ENCODE measurements at places on chromosomes 7 and 10.

GRCh38 chr10:33055625-33056024 is 97.6 kb upstream of the ITGB1 start:
- H3K36me3 ChIP-seq = no peaks in the 10 kb centered on the region
- no peak for DNase-seq

DNA sequence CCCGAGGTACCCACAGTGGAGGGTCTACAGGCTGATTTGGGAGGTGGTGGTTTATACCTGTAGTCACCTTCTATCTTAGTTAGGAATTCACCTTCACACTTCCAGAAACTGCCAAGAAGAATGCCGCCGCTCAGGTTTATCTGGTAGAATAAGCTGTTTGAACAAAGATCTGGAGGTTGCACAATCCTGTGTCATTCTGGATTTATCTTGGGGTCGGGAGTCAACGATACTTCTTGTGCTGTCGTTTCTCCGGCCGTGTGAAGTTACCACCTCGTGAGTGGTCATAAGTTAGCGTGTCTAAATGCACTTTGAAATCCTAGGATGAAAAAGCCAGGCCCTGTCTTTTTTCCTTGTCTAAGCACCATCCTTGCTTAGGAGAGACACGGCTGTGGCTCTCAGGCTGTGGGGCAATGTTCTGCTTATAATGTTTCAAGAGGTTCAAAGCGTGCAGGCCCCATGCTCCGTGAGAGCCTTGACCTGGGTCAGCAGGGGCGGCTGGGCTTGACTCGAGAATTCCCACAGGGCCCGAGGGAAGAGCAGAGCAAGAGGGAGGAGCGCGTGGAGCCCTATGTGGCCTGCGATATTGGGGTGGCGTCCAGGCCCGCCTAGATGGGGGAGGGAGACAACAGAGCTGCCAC is 35.5 kb downstream of the GRIFIN start:
- peaks cover 28% of the 10 kb centered on the region for H3K4me1 ChIP-seq
- H3K27ac ChIP-seq = peak overlapping the region; percentile 99
- DNase-seq = peak; percentile 94
- no peaks in the 10 kb centered on the region for H3K27me3 ChIP-seq

DNA sequence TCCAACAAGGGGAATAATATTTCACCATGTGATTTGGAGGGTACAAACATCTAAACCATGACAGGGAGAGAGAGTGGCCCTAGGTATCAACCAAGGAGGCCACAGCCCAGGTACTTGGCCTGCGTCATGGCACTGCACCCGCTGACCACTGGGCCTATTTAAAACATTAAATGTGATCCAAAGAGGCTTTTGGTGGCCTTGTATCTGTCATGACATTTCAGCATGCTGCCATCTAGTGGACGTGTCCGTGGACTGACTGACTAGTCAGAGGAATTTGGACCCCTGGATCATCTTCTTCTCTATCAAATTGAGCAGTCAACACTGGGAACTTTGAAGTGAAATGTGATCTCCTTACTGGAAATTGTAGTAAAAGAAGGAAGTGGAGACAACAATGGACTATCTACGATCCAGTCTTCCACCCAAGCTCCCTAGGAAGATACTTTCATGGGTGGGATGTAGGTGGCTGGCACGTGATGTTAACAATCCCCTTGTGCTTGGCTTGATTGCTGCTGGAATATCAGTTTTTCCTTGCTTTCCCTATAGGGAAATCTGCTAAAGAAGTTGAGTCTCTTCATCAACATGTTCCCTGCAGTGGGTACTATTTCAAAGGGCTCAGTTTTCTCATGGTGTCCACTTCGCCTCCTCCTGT is 24.6 kb upstream of the ITGA8 start:
- H3K27ac ChIP-seq = no peak overlapping the region
- no peak for DNase-seq
- H3K27me3 ChIP-seq = no peaks in the 10 kb centered on the region
- H3K36me3 ChIP-seq = no peaks in the 10 kb centered on the region
- H3K4me3 ChIP-seq = no peak overlapping the region
- no peaks in the 10 kb centered on the region for H3K4me1 ChIP-seq

- H3K27me3 ChIP-seq = no peaks in the 10 kb centered on the region
- H3K27ac ChIP-seq = no peak overlapping the region
- no peak overlapping the region for H3K4me3 ChIP-seq
- no peak for DNase-seq
- H3K4me1 ChIP-seq = no peaks in the 10 kb centered on the region
- no peaks in the 10 kb centered on the region for H3K36me3 ChIP-seq
Measured at GRCh38 chr7:153406486-153406872, 645.7 kb upstream of the DPP6 start.

GRCh38 chr10:14605231-14605925 is 169.3 kb downstream of the FAM107B start:
- H3K36me3 ChIP-seq = no peaks in the 10 kb centered on the region
- DNase-seq = no peak
- no peaks in the 10 kb centered on the region for H3K27me3 ChIP-seq
- H3K4me1 ChIP-seq = peaks cover 33% of the 10 kb centered on the region
- no peak overlapping the region for H3K27ac ChIP-seq

DNA sequence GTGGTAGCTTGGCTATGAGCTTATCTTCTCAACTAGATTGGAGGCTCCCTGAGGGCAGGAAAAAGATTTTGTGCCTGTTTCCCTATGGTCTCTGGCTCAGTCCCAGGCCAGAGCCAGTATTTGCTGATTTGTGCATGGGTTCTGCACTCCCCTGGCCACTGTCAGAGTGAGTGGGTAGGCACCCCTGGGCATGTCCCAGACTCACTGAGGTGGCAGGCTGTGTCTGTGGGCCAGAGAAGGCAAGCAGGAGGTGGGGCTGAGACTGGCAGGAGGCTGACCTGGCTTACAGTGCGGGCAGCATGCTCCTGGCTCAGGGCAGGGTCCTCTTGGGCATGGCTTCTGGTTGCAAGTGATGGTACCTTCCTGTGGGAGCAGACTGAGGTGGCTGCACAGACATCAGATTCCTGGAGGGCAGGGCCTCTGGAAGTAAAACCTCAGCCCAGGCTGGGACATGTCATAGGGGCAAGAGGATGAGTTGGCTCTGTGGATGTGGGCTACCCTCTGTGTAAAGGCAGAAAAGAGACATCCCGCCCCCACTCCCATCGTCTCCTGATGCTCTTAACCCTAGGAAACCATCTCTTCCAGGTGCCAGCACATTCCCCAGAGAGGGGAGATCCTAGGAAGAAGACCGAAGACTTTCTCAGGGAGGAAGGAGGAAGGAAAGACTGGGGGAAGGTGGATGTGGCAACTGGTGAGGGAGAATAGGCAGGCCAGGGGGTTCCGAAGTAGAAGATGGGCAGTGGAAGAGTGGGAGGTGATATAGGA is 4.3 kb downstream of the KCP start:
- H3K4me1 ChIP-seq = peaks cover 6% of the 10 kb centered on the region
- DNase-seq = no peak
- peaks cover 35% of the 10 kb centered on the region for H3K27me3 ChIP-seq
- no peak overlapping the region for H3K4me3 ChIP-seq
- no peak overlapping the region for H3K27ac ChIP-seq

DNA sequence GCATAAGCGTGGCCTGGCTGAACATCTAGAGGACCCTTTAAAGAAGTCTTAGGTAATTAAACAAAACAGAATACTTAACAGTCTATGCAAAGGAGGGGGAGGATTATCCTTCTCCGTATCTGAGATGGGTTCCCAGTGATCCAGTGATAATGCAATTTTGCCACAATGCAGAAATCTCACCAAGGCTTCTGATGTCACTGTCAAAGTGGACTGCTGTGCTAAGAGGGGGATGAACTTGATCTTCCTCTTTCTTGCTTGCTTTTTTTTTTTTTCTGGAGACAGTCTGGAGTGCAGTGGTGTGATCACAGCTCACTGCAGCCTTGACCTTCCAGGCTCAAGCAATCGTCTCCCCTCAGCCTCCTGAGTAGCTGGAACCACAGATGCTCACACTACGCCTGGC is 30.8 kb downstream of the GATA3 start:
- H3K4me3 ChIP-seq = no peak overlapping the region
- no peaks in the 10 kb centered on the region for H3K4me1 ChIP-seq
- DNase-seq = no peak
- H3K27me3 ChIP-seq = peaks cover 2% of the 10 kb centered on the region
- H3K27ac ChIP-seq = no peak overlapping the region
- H3K36me3 ChIP-seq = no peaks in the 10 kb centered on the region

- H3K27ac ChIP-seq = no peak overlapping the region
- DNase-seq = no peak
- H3K4me3 ChIP-seq = no peak overlapping the region
- H3K4me1 ChIP-seq = no peaks in the 10 kb centered on the region
Measured at GRCh38 chr10:49350846-49351532, 44.9 kb downstream of the DRGX start.

DNA sequence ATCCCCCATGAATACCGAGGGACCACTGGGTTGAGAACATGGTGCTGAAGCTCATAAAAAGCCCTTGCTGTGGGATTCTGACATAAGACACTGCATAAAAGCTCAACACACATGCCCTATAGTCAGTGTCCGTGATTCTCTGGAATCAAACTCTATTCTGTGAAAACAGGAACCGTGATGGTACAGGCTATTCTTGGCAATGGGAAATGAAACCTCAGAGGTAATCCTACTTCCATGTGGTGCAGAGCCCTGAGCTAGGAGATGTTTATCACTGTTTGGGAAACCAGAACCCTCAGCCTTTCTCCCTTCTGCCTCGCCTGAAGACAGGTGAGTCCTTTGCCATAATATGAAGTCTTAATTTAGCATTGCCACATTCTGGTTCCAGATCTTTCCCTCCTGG is 80.8 kb upstream of the PRSS1 start:
- DNase-seq = no peak
- H3K4me3 ChIP-seq = no peak overlapping the region
- H3K27ac ChIP-seq = no peak overlapping the region
- no peaks in the 10 kb centered on the region for H3K36me3 ChIP-seq

- no peak overlapping the region for H3K4me3 ChIP-seq
- H3K27ac ChIP-seq = no peak overlapping the region
- no peak for DNase-seq
- no peaks in the 10 kb centered on the region for H3K4me1 ChIP-seq
Measured at GRCh38 chr10:14349081-14349480, 18.4 kb upstream of the FRMD4A start.

- DNase-seq = no peak
- no peak overlapping the region for H3K27ac ChIP-seq
- no peaks in the 10 kb centered on the region for H3K36me3 ChIP-seq
- no peak overlapping the region for H3K4me3 ChIP-seq
- H3K27me3 ChIP-seq = peaks cover 2% of the 10 kb centered on the region
Measured at GRCh38 chr7:21281193-21281592, 146.7 kb upstream of the SP4 start.

DNA sequence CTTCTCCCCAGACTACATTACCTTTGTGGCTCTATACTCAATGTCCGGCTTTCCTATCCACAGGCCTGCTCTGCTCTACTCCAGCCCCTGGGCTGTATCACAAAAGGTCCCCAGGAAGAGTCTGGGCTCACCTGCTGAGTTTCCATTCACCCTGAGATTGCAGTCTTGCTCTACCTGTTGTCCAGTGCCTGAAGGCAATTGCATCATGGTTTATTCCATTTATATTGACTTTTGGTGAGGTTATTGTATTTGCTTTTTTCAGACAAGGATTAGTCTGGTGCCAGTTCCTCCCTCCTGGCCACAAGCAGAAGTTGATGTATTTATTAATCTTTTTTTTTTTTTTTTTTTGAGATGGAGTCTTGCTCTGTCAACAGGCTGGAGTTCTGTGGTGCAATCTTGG is 273.1 kb downstream of the XPNPEP1 start:
- no peak for DNase-seq
- H3K27me3 ChIP-seq = no peaks in the 10 kb centered on the region
- H3K27ac ChIP-seq = no peak overlapping the region

DNA sequence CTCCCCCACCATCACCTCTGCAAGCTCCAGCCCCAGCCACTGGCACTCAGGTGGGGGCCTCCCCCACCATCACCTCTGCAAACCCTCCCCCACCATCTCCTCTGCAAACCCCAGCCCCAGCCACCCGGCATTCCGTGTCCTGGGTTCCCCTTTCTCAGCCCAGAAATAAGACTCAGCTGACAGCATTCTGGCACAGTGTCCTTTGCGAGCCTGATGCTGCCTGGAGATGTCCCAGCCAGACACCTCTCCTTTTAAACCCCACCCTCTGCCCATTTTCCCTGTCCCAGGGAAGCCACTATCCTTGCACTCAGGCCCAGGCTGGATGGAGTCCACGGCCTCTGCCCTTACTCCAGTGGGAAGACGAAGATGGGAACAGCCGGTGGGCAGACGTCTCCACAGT is 49.8 kb downstream of the ELFN1 start:
- H3K27ac ChIP-seq = no peak overlapping the region
- no peak for DNase-seq
- H3K4me3 ChIP-seq = no peak overlapping the region
- peaks cover 2% of the 10 kb centered on the region for H3K27me3 ChIP-seq
- peaks cover 1% of the 10 kb centered on the region for H3K4me1 ChIP-seq

DNA sequence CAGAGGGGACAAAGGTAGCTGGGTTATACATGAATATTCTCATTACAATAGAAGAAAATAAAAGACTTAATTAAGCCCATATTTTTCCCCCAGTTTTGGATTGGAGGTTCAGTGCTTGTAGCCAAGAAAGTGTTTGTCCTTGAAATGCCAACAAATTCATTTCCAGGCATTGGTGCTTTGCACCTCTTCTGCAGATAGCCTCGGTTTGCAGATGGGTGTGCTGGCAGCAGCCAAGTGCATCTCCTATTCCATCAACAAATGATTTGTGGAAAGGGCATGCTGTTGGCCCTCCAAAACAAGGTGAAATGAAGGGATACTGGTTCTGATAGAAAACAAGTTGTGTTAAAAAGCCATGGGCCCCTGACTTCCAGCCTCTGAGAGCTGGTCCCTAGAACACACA is 187.3 kb downstream of the DPY19L1 start:
- no peak for DNase-seq
- no peaks in the 10 kb centered on the region for H3K36me3 ChIP-seq
- no peaks in the 10 kb centered on the region for H3K4me1 ChIP-seq

GRCh38 chr10:21317902-21318301 is 207.6 kb downstream of the SKIDA1 start:
- no peak overlapping the region for H3K4me3 ChIP-seq
- H3K4me1 ChIP-seq = peaks cover 2% of the 10 kb centered on the region
- H3K27me3 ChIP-seq = no peaks in the 10 kb centered on the region

GRCh38 chr10:52030051-52030790 is 283.9 kb upstream of the DKK1 start:
- H3K36me3 ChIP-seq = no peaks in the 10 kb centered on the region
- no peak overlapping the region for H3K4me3 ChIP-seq
- no peaks in the 10 kb centered on the region for H3K4me1 ChIP-seq
- no peak overlapping the region for H3K27ac ChIP-seq

DNA sequence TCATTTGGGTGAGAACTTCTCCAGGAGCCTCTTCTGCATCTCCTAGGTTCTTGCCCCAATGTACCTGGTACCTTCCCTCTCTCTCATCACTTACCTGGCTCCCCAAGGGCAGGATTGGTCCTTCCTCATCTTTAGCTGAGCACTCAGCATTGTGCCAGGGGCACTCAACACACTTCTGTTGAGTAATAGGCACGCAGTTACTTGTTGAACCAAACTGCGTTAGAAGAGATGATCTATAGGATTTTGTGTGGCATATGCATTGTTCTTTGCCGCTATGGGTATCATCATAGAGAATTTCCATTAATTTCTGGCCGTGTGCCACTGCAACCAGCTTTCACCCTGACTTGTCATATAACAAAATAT is 16.4 kb downstream of the TBXAS1 start:
- H3K4me1 ChIP-seq = no peaks in the 10 kb centered on the region
- no peaks in the 10 kb centered on the region for H3K36me3 ChIP-seq
- DNase-seq = no peak
- H3K27me3 ChIP-seq = peaks cover 2% of the 10 kb centered on the region
- no peak overlapping the region for H3K27ac ChIP-seq
